Activated naive CD4-positive, alpha-beta T cell (primary cell): ENCODE measurements at places on chromosomes 12 and 14.

DNA sequence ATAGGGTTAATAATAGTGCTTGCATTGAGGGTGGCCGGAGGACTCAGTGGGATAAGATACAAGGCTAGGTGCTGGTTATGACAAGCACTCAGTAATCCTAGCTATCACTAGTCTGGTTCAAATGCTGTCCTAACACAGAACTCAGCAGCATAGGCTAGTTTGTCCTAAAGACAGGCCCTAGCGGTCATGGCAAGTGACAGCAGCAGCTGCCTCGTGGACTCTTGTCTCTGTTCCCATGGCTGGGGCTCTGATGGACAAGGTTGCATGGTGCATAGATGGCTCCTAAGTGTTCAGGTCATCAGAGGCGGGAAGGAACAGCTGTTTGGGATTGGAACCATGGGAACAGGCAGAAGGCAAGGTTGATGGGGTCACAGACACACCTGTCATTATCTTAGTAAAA lies 42.4 kb upstream of the IGF1 start:
- DNase-seq = no peak

DNA sequence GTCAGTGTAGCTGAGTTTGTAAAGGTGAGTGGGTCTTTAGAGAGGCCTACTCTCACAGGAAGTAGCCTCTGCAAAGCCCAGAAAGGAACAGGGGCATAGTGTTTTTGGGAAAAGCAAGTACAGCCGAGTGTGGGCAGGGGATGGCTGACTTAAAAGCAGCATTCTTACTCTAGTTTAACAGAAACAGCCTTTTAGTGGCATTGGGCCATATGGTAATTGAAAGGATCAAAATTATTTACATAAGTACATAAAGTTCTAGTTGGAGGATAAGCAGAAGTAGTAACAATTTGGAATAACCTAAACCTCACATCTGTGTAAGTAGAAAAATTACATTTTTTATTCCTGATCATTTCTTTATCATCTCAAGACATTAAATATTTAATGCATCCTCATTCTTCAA lies 49.1 kb downstream of the RASSF8 start:
- no peak for DNase-seq

GRCh38 chr12:62632411-62632918 lies 165.8 kb downstream of the MON2 start:
- DNase-seq = no peak

DNA sequence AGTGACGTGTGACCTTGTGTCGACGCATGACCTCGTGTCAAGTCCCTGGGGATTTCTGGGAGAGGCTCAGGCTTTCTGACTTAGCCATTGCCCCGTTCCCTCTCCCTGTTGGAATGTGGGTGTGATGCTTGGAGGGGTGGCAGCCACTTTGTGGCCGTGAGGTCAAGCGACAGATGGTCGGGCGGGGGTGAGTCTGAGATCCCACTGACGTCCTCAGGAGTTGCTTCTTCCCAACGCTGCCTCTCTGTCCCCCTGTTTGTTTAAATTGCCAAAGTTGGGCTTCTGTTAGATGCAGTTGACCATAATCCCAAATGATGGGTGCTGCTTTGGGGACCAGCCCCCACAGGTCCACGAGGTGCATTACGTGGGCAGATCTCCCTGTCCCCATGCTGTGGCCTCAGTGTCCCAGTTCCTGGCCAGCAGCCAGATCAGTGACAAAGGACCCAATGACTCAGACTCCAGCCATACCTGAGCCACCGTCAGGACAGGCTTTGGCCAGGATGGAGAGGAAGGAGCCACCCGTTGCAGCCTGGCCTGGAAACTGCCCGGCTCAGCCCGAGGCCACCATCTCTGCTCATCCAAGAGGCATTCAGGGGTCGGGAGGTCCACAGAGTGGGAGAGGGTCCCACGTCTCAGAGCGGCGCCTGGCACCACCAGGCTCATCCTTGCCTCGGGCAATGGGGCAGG lies 34.4 kb upstream of the GALNT9 start:
- no peak for DNase-seq

DNA sequence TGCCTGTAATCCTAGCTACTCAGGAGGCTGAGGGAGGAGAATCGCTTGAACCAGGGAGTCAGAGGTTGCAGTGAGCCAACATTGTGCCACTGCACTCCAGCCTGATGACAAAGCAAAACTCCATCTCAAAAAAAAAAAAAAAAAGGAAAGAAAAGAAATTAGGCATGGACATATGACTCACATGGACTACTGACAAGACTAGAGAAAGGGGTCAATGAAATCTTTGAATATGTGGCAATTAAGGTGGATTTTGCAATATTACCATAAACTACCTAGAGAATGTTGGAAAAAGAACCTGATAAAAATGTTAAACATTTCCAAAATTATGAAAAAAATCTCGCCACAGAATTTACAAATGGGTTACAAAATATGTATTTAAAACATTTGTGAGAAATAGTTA lies 873.6 kb downstream of the C12orf50 start:
- DNase-seq = no peak

GRCh38 chr12:57761391-57761998 lies 5.4 kb downstream of the CYP27B1 start:
- DNase-seq = no peak

GRCh38 chr12:6630736-6631135 lies 5.0 kb downstream of the LPAR5 start:
- DNase-seq = no peak

DNA sequence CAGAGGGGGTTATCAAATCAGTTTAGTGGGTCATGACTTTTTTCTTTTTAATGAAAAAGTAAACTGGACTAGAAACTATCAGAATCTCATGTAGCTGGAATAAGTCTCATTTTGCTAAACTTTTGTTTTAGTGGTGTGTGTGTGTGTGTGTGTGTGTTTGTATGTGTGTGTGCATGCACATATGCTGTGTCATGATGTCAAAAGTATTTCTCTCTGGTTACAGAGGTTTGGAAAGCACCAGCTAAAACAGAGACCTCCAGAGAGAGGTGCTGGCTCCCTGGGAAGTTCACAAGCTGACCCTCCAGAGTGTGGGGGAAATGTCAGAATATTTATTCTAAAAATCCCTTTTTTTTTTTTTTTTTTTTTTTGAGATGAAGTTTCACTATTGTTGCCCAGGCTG lies 114.7 kb downstream of the LGMN start:
- no peak for DNase-seq

DNA sequence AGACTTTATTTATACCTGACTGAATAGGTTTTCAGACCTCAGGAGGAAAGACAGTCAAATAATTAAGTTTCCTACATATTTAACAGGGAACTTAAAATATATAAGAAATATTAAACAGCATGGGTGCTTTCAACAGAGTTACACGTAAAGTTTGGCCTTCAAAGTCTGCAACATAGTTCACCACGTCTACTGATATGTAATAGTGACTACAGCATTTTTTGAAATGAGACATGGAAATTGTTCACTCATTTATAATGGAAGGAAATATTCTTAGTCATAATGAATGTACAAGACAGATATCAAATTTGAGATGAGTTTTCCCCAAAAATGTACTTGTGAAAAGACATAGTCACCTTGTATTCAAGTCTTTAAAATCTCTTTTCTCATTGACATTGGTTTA lies 56.7 kb upstream of the KCNMB4 start:
- DNase-seq = no peak

DNA sequence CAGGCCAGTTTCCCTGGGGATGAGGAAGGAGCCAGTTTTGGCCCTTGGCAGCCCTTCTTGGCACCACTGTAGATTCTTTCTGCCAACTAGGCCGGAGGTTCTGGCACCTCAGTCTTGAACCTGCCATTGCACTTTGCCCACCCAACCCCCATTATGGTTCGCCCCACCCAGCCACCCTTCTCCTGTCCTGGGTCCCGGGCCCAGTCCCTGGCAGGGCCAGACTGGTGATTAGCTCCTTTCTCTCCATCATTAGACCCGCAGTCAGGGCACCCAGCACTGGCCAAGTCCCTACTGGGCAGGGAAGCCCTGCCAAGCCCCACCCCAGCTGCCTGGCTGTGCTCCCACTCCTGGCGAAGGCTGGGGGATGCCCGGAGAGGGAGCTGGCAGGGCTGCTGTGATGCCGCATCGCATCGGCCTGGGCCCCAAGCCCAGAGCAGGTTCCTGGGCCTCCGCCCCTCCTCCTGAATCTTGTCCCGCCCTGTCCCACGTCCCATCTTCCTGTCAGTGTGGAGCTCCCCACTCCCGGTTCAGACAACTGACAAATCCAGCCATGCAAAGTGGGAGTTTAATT lies 9.8 kb downstream of the FAM222A start:
- DNase-seq = no peak

DNA sequence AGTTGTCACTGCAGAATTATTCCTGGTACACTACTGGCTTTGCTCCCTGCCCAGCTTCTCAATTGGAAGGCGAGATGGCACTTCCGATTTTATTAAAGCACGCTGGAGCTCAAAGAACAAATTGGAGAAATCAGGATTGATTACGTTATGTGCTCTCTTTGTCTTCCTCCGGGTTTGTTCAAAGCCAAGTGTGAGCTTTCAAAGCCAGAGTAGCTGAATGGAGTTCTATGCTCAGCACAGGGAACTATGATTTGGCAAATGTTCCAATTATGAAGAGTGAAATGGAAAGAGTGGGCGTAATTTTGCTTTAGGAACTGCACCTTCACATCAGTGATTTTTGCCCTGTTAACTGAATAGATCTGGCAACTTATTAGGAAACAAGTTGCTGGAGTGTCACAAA lies 72.4 kb downstream of the FLRT2 start:
- no peak for DNase-seq

GRCh38 chr12:101891462-101891971 lies 14.1 kb downstream of the DRAM1 start:
- no peak for DNase-seq

GRCh38 chr12:30783946-30784345 lies 29.2 kb upstream of the CAPRIN2 start:
- DNase-seq = no peak

DNA sequence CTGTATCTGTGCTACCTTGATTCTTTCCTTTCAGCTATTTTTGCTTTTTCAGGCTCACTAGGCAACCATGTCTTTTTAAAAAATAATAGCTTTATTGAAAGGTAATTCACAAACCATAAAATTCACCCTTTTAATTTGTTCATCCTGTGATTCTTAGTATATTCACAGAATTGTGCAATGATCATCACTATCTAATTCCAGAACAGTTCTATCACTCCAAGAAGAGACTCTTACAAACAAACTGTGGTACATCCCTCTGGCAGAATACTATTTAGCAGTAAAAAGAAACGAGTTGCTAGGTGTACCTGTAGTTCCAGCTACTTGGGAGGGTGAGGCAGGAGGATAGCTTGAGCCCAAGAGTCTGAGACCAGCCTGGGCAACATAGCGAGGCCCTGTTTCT lies 14.8 kb downstream of the CREBL2 start:
- no peak for DNase-seq

GRCh38 chr14:68937471-68938270 lies 41.4 kb downstream of the ACTN1 start:
- DNase-seq = no peak

GRCh38 chr14:94304243-94304642 lies 11.2 kb upstream of the SERPINA10 start:
- no peak for DNase-seq

- no peak for DNase-seq
These were observed 45.7 kb downstream of the EIF2S3B start for GRCh38 chr12:10551375-10551774.

DNA sequence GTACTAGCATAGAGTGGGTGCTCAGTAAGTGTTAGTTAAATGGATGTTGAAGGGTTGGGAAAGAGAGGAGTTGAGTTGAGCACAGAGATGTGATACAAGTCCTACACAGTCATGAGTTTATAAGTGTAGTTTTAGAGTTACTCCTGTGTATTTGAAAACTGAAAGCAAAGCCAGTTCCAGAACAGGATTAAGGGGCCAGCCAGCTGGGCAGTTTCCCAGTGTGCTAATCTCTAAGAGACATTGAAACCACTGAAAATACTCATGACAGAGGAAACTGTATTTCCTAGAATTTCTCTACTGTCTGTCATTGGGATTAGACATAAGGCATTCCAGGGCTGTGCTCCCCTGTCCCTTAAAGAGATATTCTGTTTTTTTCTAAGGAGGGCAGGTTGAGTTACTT lies 101.0 kb downstream of the DERA start:
- no peak for DNase-seq

GRCh38 chr14:88029500-88029899 lies 24.6 kb downstream of the GPR65 start:
- no peak for DNase-seq

DNA sequence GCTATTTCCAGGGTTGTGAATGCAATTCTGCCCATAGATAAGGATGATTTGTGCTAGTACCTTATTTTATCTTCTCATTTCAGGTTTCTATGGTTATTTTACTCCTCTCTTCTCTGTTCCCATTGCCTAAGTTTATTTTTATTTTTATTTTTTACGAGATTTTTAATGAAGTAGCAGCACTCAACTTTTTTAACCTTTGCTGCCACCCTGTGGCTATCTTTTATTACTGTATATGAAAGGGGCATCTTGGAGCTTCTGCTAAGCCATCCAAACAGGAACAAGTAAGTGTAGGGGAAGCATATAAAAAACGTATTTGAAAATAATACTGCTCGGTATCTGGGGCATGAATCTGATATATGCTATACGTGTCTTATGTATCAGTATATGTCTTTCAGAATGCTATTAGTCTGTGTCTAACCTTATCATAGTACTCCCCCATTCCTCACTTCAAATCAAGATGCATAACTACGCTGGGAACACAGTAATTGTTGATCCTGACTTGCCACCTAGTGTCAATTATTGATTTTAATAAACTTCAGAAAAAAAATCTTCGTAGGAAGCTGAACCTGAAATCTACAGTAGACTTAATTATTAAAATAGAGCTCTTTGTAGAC lies 60.3 kb downstream of the KLRG1 start:
- no peak for DNase-seq

DNA sequence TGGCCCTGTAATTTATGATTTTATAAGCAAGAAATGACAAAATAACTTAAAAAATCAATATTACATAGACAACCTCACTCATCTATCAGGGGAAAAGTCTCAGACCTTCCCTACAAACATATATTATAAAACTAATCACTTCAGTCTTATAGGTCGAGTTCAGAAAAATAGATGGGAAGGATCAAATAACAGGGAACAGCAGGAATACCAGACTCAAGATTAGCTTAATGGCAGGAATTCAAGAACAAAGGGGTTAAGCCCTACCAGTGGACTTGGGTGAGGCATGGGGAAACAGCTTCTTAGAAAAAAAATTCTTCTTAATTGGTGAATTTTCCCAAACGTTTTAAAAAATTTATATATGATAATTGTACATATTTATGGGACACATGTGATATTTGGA lies 51.6 kb upstream of the CRY1 start:
- no peak for DNase-seq

GRCh38 chr12:93198086-93198485 lies 179.6 kb upstream of the NUDT4 start:
- DNase-seq = no peak

DNA sequence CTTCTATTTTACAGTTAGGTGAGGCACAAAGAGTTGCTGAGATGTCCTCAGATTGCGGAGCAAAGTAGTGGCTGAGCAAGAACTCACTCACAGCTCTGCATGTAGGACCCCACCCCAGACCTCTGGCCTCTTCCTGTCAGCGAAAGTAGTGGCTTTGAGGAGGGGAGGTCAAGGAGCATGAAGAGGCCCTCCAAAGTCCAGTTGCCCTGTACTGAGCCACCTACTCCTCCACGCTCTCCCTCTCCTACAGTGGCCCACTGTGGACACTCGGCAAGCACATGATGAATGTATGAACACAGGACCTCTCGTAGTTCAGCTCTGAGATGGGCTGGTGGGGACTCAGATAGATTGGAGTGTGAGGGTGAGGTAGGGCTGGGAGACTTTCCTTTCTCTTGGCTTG lies 5.3 kb upstream of the PLEKHH1 start:
- DNase-seq = no peak
